Stimulated activated CD8-positive, alpha-beta memory T cell treated with anti-CD3 and anti-CD28 coated beads, Interleukin-2, amount 100 ng/mL, for 1 hour (primary cell): ENCODE measurements at places on chromosomes 4 and X.

DNA sequence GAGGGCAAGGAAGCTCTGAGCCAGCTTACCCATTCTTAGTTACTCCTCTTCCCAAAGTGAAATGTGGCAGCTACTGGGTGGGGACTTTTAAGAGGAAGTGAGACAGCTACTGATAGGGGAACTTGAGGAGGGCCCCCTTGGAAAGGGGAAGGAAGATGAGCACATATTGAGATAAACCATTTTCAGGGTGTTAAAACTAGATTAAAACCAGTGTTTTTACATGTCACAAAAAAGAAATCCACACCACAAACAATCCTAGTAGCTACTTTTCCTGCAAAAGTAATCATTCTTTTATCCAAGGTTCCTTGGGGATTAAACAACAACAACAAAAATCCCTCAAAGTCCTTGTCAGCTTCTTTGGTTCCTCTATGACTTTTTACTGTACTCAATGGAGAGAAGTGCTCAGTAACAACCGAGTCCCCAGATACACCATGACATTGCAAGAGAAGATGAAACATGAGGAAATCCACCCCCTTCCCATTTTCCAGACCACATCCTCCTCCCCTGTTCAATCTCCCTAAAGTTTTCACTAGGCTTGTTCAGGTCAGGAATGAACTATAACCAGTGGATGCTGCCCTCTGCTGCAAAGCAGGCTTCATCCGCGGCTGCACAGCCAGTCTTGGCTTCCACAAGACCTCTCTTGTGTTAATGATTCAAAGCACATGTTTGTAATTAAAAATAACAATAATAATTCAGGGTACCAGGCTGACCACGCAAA, 113.5 kb upstream of the TMEM164 start:
- no peak for DNase-seq

- no peak for DNase-seq
Observed at GRCh38 chr4:157075811-157076577, at the start of gene GLRB. Gene GLRB (plus strand): TSS chr4:157076150. CDS start chr4:157078025, 1,875 bp downstream.

- DNase-seq, result no peak
Observed at GRCh38 chrX:113305496-113305895, 464.9 kb upstream of the AMOT start.

DNA sequence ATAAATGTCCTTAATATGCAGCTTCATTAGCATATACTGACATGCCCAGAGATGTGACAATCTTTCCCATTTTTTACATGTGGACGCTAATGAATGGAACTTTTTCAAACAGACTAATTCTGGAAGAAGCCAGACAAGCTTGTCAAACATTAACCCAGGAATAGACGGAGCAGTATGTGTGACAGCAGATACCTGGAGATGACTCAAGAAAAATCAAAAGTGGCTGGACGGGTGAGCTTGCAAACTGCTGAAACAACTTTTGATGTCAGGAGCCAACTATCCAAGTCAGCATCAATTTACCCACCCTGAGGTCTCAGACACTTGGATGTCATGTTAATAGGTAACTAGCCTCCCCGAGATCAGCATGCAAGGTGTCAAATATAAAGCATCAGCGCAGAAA, 183.0 kb downstream of the PACRGL start:
- no peak for DNase-seq
